ENCODE measurements at places on chromosomes 11 and 22.

GRCh38 chr11:55966391-55966790 lies 3.4 kb downstream of the OR10AG1 start:
- no peak for DNase-seq

- no peak for DNase-seq
Observed at GRCh38 chr11:74220376-74220775, 49.3 kb downstream of the PPME1 start.

- no peak for DNase-seq
Observed at GRCh38 chr11:110710628-110711381, 1.4 kb downstream of the ARHGAP20 start.

- peak; percentile 27 for DNase-seq
Observed at GRCh38 chr11:10366568-10367331, 61.9 kb downstream of the ADM start.

GRCh38 chr22:36985211-36985889 lies 33.9 kb downstream of the TST start:
- DNase-seq, result no peak

GRCh38 chr22:38271927-38272372 lies 860 bp downstream of the TMEM184B start:
- DNase-seq, result no peak

GRCh38 chr22:23579870-23580575 lies at the start of gene IGLL1:
Gene IGLL1, minus strand, starts transcription at chr22:23580290. Its CDS starts 100 bp downstream, at chr22:23580190.
- no peak for DNase-seq

- DNase-seq, result no peak
Observed at GRCh38 chr22:48738204-48738980, 1089.3 kb downstream of the BRD1 start.

DNA sequence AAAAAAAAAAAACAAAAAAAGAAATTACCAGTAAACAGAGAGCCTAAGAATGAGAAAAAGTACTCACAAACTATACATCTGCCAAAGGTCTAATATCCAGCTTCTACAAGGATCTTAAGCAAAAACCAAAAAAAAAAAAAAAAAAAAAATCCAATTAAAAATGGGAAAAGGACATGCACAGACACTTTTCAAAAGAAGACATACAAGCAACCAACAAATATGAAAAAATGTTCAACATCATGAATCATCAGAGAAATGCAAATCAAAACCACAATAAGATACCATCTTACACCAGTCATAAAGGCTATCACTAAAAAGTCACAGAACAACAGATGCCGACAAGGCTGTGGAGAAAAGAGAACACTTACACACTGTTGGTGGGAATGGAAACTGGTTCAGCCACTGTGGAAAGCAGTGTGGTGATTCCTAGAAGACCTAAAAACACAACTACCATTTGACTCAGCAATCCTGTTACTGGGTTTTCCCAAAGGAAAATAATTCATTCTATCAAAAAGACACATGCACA lies 18.3 kb downstream of the MS4A6A start:
- no peak for DNase-seq

DNA sequence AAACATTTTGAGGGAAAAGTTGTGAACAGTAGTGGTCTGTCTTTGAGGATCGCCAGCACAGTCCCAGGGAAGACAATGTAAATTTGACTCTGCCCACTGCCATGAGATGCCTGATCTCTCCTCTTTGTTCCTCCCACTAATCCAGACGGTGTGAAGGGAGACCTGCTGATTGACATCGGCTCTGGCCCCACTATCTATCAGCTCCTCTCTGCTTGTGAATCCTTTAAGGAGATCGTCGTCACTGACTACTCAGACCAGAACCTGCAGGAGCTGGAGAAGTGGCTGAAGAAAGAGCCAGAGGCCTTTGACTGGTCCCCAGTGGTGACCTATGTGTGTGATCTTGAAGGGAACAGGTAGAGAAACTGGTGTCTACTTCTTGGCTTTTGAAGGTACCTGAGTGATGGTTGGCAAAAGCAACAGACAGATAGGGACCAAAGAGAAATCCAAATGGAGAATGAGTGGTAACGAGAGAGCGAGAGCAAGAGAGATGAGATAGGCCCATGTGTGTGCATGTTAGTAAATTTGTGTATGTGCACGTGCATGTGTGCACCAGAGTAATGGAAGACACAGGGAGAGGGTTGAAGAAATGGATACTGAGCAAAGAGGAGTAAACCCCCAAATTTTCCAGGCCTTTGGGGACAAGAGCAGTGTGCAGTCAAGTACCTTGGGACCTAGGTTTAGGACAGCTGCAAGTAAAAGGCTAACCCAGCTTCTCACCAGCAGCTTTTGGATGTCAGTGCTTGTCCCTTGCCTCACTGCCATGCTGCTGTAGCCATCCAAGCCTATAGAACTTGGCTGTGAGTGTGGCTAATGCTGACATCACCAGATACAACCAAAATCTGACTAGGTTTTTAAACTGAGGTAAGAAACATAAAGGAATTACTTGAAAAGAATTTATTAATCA lies 1.9 kb downstream of the NNMT start:
- no peak for DNase-seq

DNA sequence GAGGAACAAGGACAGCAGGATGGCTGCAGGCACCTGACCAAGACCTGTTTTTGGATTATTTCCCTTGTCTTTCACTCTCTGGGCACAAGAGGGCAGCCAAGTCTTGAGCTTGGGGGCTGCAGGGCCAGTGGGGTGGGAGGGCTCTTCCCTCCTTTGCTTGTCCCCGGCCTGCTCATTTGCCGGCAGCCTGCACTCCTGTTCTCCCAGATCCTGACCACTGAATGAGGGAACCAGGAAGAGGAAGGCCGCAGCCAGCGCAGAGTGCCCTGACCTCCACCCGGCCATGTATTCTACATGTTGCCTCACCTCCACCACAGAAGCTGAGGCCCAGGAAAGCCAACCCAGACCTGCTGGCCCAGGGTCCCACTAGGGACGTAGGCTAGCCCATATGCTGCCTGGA lies 15.5 kb upstream of the NNMT start:
- no peak for DNase-seq

- no peak for DNase-seq
Observed at GRCh38 chr11:119424276-119424675, 1.3 kb upstream of the THY1 start.

- DNase-seq, result no peak
Observed at GRCh38 chr11:8793114-8793777, 110.7 kb downstream of the RPL27A start.

DNA sequence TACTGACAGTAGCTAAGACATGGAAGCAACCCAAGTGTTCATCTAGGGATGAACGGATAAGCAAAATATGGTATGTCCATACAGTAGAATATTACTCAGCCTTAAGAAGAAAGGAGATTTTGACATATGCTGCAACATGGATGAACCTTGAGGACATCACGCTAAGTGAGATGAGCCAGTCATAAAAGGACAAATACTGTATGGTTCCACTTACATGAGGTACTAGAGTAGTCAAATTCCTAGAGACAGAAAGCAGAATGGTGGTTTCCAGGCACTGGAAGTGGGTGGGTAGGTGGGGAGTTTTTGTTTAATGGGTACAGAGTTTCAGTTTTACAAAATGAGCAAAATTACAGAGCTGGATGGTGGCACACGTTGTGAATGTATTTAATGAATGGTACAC lies 18.1 kb downstream of the CHST1 start:
- no peak for DNase-seq

GRCh38 chr11:110438017-110438416 lies 8.3 kb downstream of the FDX1 start:
- DNase-seq, result no peak

- no peak for DNase-seq
Observed at GRCh38 chr11:69339983-69340565, 46.1 kb downstream of the MYEOV start.

DNA sequence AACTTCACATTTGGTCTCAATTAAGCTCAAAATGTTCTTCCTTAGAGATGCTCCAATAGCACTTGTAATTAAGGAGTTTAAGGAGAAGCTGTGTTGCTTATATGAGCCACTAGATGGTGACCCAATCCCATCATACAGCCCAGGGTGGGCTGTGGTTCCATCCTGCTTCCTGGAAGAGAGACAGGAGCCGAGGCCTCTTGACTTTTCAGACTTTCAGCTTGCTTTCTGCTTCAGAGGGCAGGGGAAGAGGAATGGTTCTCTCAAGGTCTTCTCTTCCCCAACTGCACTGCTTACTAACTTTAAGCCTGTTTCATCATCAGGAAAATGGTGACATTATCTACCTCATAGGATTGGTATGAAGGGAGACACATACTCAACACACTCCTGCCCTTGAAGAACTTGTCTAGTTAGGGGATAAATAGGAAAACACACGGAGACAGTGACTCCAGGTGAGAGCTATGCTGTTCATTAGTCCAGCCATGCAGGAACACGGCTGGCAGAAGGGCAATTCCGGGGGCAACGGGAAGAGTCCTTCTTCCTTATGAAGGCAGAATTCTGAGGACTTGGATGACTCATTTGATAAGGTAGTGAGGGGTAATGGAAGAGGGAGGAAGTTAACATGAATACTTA lies 20.1 kb downstream of the TMEM218 start:
- DNase-seq, result no peak

DNA sequence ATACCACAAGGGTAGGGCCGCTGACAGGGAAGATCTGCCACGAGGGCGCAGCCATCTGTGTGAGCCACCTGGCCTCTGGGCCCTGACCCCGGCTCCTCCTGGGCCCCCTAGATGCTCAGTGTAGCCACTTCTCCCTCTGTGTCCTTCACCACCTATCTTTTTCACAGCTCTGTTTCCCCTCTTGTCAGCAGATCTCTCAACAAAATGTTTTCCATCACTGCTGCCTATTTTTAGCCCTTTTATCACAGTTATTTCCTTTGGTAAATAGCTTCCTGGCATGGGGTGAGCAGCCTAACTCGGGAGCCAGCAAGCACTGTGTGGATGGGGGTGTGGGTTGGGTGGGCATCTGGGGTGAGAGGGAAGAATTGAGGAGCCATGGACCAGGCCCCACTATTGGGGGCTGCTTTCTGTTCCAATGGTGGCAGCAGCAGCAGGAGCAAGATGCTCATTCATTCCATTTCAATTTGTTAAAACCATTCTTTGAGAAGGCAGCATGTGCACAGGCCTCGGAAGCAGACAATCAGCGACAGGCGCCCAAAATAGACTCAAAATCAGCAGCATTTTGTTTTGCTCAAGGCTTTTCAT lies 135.2 kb upstream of the NAV2 start:
- DNase-seq, result no peak

GRCh38 chr22:42283278-42284201 lies 13.1 kb upstream of the TCF20 start:
- peak; percentile 30 for DNase-seq

- no peak for DNase-seq
Observed at GRCh38 chr11:128662960-128663359, 30.9 kb upstream of the FLI1 start.

- DNase-seq, result no peak
Observed at GRCh38 chr11:116326146-116326545, 446.6 kb downstream of the BUD13 start.
